ENCODE measurements at places on chromosomes 6 and 20.

GRCh38 chr6:154852687-154853086, 119.5 kb downstream of the SCAF8 start:
- no peak for DNase-seq

DNA sequence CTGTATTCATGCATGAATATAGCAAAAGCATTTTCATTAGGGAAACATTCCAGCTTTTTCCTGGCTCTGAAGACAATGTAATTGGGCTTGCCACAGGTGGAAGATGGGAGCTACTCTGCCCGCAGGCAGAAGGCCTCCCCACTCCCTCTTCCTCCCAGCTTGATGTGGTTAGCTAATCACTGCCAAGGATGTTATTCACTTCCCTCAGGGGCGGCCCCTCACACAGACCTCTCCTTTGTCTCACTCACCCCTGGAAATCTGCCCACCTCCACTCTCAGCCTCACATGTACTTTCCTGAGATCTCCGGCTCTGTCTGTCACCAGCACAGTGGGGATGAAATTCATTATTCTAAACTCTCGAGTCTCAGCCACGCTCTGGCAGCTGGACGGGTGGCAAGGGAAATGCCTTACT, 100.7 kb downstream of the ANKRD60 start:
- DNase-seq = peak; percentile 91

GRCh38 chr6:134082191-134082590, 29.8 kb upstream of the SLC2A12 start:
- DNase-seq = no peak

- DNase-seq = no peak
Measured at GRCh38 chr6:110689275-110689935, 125.9 kb downstream of the CDK19 start.

- no peak for DNase-seq
Measured at GRCh38 chr6:125231133-125231532, 70.6 kb downstream of the HDDC2 start.

GRCh38 chr20:54477191-54477955, 2.0 kb downstream of the DOK5 start:
- DNase-seq = no peak

- DNase-seq = no peak
Measured at GRCh38 chr20:4112481-4113421, 97.4 kb upstream of the RNF24 start.

DNA sequence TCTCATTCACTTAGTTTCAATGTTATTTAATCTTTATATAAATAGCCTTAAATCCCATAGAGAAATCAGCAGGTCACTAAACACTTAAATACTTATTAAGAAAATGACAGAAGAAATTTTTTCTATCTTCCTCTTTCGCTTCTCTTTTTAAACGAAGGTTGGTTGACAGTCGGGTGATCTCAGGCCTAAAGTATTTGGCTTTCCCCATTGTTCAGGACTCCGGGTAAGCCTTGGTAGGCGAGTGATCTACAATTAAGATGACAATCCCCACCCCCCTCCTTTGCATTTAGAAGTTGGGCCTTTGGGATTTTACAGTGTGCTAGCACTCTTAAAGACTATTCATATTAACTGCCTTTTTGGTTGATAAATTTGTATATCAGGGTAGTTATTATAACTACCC, 19.7 kb upstream of the UTRN start:
- DNase-seq = peak; percentile 80

DNA sequence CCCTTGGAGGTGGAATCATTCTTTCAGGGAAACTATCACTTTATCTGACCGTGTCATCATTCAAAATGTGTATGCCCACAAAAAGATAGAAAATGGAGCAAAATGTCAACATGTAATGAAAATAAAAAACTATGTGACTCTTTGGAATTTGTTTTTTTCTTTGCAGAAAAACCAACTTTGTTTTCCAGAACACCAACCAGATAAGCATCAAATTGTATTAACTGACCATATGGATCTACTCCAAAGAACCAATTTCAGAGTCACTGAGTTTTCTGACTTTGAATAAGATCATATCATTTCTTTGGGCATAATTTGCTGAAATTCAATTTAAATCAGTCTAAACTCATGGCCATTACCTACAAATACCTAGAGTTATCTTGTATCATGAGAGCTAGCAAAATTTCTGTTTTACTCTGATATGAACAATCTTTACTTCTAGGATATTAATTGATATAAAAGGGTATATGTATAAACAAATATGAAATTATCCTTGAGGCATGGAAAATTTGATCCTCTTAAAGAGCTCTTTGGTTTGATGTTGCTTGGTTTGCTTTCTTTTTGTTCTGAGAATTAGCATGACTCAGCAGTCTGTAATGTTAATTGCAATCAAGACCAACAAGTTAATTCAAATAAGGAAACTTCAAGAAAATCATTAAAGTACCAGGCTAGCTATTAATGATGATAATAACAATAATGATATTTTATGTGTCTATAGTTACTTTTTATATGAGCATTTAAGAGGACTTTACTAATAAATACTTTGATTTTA, 444.4 kb upstream of the MARCKS start:
- DNase-seq = no peak

GRCh38 chr20:38726804-38727606, 2.7 kb downstream of the SLC32A1 start:
- DNase-seq = no peak

- DNase-seq = no peak
Measured at GRCh38 chr6:152632121-152632782, 4.9 kb downstream of the SYNE1 start.

- DNase-seq = no peak
Measured at GRCh38 chr6:34697904-34698559, 1.5 kb upstream of the ILRUN start.

GRCh38 chr6:117396228-117396627, 29.5 kb downstream of the ROS1 start:
- DNase-seq = no peak

DNA sequence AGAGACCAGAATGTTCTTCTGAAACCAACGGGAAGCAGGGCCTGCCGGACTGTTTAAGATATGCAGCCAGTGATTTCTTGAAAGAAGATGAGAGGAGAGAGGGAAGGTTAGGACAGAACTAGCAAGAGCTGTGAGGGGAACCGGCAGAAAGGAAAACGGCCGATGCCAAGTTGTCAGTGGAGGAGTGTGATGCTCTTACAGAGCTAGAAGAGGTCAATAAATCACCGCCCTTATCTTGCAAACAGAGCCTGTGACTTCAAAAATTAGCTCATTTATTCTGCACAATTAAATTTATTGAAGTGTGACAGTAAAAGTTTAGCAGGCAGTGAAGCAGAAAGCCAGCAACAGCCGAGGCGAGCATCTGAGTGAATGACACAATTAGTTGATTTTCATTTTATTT, 509.5 kb upstream of the ID4 start:
- peak; percentile 53 for DNase-seq

GRCh38 chr6:154619146-154619545, 108.7 kb upstream of the CNKSR3 start:
- DNase-seq = no peak

DNA sequence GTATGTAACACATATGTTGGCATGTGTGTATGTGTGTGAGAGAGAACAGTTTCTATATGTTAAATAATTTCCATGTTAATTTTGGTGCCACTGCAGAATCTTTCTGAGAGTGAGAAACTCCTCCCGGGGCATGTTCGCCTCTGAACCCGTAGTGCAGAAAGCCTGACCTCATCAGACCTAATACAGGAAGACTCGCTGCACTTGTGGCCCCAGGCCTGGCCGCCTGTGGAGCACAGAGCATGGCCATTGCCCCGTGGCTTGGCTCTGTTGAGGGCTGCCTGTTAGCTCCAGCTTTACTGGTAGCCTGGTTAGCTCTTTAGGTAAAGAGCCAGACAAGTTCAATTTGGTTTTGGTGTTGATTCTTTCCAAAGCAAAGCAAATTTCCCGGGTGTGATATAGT, 25.5 kb downstream of the FARS2 start:
- no peak for DNase-seq

- no peak for DNase-seq
Measured at GRCh38 chr6:7080311-7080710, 27.4 kb upstream of the RREB1 start.

DNA sequence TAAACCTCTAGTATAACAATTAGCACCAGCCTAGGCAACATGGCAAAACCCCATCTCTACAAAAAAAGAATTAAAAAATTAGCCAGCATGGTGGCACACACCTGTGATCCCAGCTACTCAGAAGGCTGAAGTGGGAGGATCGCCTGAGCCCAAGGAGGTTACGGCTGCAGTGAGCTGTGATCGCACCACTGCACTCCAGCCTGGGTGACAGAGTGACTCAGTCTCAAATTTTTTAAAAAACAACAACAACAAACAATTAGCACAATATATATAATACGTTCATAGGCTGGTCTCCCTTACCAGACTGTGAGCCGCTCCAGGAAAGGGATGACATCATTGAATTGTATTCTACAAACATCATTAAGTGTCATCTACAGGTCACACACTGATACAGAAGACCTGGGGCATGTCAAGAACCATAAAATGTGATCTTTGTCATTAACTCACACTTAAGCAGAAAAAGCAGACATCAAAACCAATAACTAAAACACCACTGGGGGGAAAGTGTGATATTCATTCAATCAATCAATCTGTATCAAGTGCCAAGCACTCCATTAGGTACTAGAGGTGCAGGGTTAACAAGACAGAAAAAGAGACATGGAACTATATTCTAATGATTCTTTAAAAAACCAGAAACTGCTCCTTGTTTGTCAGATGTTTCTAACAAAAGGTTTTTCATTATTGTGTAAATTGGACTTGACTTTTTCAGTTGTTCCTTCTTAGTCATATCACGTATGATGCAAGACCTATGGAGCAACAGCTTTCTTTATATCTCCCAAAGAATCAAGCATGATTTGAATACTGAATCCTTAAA, 17.8 kb downstream of the MAP3K5 start:
- no peak for DNase-seq

- DNase-seq = no peak
Measured at GRCh38 chr6:137191670-137192069, 18.2 kb upstream of the IL22RA2 start.

DNA sequence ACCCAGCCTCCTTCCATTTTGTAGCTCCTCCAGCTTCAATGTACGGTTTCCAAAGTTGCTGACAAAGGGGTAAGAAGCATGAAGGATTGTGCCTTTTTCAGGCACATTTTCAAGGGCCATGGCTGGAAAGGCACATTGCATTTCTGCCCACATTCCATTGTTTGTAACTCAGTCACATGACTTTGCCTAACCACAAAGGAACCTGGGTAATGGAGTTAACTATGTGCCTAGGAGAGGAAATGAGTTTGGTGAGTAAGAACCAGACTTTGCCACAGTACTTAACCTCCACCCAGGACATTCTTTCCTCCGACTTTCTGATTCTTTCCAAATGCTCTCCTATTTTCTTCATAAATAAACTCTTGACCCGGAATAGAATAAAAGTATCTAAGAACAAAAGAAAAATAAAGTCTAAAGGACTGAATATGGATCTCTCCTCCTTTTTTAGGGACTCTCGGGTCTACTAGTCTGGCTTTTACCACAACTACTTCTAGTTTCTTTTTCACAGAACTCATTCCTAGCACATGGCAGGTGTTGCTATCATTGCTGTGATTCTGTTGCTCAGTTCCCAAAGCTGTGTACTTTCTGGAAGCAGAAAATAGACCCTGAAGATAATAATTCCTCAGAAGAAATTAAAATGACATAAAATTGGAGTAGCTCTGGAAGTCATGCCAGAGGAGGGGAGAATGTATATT, 81.5 kb upstream of the ISM1 start:
- no peak for DNase-seq

DNA sequence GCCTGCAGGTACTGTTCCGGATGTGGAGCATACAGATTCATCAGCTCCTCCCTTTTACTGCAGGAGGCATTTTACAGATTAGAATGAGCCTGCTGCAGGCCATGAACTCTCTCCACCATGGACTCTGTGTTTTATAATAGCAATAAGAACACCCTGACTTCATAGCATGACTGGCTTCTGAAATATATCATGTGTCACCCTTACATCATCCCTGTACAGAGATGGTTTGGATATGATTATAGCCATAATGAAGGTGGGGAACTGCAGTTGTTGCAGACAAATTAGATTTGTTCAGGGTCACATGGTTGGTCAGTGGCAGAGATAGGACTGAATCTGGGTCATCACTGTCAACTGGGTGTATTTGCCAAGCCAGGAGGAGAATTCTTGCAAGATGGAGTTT, 100.7 kb downstream of the FOXO3 start:
- peak; percentile 8 for DNase-seq

DNA sequence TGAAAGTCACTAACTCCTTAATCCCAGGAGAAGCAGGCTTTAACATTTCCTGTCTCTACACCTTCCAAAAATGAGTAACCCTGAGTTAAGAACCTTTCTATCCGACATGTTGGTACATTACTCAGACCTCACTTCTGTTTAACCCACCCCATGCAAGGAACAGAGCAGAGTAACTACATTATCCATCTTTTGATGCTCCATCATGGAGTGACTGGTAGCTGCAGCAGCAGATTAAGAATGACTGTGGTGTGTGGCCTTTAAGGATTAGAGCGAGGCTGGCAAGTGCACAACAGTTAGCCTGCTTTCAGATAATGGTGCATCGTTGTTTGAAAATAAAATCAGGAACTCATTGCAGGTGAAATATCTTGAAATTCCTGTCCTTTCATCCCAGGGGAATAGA, 2.0 kb downstream of the TRAF3IP2 start:
- DNase-seq = no peak

DNA sequence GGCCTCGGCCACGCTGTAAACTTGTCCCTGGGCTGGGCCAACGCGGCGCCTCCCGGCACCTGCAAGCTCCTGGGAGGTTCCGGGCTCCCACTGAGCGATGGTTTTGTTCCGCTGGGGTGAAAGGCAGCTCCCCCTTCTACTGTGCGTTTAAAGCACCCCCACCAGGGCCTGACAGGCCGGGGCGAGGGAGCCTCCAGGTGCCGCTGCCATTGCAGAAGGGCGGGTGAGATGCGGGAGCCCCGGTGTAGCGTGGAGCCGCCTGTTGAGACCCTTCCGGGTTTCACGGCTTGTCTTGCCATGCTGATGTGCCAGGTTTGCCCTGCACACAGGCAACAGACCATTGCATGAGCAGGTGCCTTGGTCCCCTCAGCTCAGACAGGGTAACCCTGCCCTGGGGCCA, 2.9 kb downstream of the COL20A1 start:
- DNase-seq = no peak
